ENCODE measurements at places on chromosomes 5 and 9. TPM values are rescaled to one million over a fixed set of nuclear protein-coding genes. Genes with fewer than 3 reads are reported as not detected.

Gene PITX1
- 1.1 TPM for total RNA-seq

Gene ZNF79
- 7.8 TPM for total RNA-seq

DNA sequence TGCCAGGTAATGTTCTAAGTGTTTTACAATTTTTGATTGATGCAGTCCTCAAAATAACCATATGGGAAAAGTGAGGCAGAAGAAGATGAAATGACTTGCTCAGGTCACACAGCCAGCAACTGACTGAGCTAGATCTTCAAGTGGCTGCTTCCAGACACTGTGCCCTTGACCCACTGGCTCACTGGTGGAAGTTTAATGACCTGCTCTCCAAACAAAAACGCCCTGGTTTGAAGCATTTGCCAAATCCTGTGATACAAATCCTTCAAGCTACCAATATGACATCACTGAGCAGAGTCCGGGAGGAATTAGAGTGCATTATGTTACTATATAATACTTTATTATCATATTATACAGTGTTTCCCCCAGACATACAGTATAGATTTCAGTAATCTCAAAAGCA lies 459.4 kb downstream of the GADD45G start:
- DNase-seq: no peak

GRCh38 chr5:176559683-176560082 lies 10.5 kb downstream of the CDHR2 start:
- DNase-seq: no peak

DNA sequence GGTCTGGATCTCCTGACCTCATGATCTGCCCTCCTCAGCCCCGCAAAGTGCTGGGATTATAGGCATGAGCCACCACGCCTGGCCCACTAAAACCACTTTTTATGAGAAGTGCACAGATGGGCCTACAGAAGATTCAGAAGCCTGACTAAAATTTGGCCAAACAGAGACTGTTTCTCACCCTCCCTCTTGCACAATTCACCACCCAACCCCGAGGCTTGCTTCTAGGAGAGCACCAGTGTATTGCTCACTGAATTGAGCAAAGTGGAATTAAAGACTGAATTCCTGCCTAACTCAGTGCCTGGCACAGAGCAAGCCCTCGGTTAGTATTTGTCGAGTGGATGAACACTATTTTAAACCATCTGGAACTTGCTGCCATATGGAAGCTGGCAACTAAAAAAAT lies 3.4 kb upstream of the DCTN4 start:
- DNase-seq: no peak

GRCh38 chr5:171269717-171270116 lies 39.3 kb upstream of the TLX3 start:
- DNase-seq: no peak

- DNase-seq: no peak
Observed at GRCh38 chr9:108310202-108310601, 545.6 kb downstream of the ACTL7B start.

Gene SH2D3C
- 5.7 TPM for total RNA-seq

DNA sequence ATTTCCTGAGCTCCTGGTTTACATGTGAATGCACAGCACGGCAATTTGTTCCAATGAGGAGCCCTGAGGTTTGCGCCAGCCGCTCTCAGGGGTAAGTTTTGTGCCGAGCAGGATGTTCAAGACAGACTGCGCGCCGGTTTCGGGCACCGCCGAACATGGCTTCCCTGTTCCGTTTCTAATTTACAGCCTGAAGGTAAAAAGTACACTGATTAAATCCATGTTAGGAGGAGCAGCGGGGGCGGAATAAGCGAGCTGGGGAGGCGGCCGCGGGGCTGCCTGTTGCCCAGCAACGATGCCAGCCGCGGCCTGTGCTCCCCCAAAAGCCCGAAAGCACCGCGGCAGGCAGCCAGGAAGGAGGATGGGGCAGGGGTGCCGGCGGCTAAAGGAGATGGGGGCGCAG lies 6.4 kb downstream of the SOWAHA start:
- DNase-seq: no peak

Gene HARS1
- 36.9 TPM for total RNA-seq

Gene ADAMTS6
- total RNA-seq: 7.0 TPM

Gene FREM1
- total RNA-seq: 30.9 TPM

DNA sequence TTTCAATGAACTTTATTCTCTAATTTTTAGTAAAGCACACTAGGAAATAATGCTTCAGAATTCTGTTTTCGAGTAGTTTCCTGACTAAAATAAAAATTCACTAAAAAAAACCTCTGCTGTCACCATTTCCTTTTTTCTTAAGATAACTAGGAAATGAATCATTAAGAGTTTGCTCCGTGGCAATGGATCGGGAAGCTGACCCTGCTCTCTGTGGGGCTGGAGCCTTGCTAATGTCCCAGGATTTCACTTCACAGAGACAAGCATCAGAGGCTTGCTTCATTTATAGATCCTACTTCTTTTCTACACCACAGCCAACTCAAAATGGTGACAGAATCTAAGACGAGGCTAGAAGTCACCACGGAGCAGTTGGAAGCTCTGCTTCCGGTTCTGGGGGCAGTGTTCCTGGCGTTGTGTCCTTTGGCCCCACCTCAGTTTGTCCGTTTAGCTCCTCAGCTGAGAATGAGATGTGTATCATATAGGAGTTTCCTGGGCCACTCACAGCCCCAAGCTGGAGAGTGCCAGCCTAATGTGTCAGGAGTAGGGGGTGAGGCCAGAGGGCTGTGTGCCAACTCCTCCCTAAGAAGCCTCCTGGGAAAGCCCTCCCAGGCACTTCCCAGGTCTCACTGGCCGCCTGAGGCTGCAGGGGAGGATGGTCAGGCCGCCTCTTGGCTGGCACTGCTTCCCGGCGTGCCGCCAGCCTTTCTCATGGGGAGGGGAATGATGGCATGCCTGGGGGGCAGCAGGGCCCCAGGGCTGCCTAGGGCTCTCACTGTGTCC lies 19.6 kb downstream of the TENT4A start:
- DNase-seq: no peak

DNA sequence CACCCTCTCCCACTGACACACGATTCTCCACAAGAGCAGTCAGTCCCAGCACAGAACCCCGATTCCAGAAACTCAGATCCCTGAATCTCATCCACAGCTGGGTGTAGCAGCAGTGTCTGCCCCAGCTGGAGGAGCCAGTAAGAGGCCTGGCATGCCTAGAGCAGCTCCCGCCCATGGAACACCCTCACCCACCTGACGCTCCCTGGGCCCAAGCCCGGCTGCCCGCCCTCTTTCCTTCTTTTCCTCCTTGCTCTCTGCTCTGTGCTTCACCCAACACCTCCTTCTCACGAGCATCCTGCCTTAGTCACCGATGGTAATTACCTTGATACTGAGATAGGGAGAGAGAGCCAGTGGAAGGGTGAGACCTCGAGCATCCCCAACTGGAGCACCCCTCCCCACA lies 8.7 kb downstream of the PCDH1 start:
- no peak for DNase-seq

Gene DND1
- 0.30 TPM for total RNA-seq

GRCh38 chr9:37929441-37929895 lies 25.5 kb upstream of the SLC25A51 start:
- no peak for DNase-seq

GRCh38 chr5:36422952-36423351 lies 121.2 kb upstream of the RANBP3L start:
- no peak for DNase-seq

Gene SLC46A2
- total RNA-seq: 1.2 TPM

- DNase-seq: no peak
Observed at GRCh38 chr5:41558295-41558694, 47.9 kb upstream of the PLCXD3 start.

Gene SKIC3
- 138 TPM for total RNA-seq
